Activated CD4-positive, alpha-beta T cell treated with anti-CD3 and anti-CD28 coated beads for 1 hour (primary cell): ENCODE measurements at places on chromosomes 4 and X.

- DNase-seq: no peak
Observed at GRCh38 chrX:155637714-155638113, 25.0 kb upstream of the TMLHE start.

- no peak for DNase-seq
Observed at GRCh38 chr4:3331511-3332394, 38.9 kb downstream of the RGS12 start.

GRCh38 chrX:96707804-96708203 lies 23.2 kb downstream of the DIAPH2 start:
- DNase-seq: no peak

GRCh38 chr4:123869286-123870215 lies 473.0 kb downstream of the SPRY1 start:
- no peak for DNase-seq

DNA sequence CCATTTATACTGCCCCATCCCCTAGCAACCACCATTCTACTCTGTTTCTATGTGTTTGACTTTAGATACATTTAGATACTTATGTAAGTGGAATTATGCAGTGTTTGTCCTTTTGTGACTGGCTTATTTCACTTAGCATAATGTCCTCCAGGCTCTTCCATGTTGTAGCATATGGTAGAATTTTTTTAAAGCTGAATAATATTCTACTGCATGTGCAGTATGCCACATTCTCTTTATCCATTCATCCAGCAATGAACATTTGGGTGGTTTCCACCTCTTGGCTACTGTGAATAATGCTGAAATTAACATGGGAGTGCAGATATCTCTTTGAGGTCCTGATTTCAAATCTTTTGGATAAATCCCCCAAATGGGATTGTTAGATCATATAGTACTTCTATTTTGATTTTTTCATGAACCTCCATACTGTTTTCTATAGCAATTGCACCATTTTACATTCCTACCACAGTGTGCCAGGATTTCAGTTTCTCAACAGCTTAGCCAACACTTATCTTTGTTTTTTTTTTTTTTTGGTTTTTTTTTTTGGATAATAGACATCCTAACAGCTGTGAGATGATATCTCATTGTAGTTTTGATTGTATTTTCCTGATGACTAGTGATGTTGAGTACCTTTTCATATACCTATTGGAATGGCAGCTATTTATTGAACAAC lies 105.9 kb upstream of the LNX1 start:
- no peak for DNase-seq

DNA sequence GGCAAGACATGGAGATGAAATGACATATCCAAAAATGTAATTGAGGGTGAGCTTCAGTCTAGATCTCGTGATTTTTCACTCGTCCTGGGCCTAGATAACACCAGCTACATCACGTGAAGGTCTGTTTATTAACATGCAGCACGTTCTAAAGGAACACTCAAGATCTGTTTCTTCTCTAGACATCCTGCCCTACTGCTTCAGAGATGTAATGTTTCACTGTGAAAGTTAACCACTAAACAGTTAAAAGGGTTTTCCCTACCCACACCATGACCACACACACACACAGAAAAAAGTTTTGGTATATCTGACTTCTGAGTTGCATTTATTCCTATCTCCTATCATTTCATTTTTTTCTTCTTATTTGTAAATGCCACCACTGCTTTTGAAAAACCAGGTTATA lies 52.3 kb upstream of the SMIM31 start:
- DNase-seq: no peak

DNA sequence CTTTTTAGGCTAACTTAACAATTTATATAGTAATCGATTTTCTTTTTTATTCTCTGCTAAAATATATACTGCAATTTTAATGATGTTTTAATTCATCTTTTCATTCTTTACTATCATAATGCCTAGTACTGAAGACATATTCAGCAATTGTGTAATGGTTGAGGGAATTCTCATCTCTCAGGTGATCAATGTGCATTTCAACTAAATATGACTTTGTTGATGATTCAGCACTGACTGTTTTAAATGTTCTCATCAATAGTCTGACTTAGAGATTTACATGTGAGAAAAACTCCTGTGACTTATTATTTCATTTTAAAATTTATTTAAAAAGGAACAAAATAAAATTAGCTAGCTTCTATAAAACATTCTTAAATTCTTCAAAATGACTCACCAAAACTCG lies 1450.3 kb downstream of the STIM2 start:
- DNase-seq: no peak

GRCh38 chr4:75542824-75543223 lies 13.0 kb upstream of the ODAPH start:
- DNase-seq: no peak

GRCh38 chrX:1109580-1110119 lies 102.8 kb downstream of the CRLF2 start:
- no peak for DNase-seq

DNA sequence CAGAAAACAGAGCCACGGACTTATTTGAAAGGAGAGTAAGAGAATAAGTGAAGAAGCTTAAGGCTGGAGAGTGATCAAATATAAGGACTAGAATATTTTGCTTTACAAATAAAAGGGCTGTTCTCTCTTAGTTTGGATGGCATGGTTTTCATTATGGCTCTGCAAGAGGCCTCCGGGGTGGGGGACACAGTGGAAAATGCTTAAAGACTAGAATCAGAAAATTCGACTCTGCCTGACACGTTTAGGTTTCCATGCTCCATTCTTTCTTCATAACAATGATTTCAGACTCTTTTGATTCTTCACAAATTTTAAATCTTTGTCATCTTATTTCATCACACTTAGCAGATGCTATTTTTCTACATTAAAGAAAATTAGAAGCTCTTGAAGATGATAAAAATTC lies 632.4 kb upstream of the BOD1L1 start:
- DNase-seq: no peak

DNA sequence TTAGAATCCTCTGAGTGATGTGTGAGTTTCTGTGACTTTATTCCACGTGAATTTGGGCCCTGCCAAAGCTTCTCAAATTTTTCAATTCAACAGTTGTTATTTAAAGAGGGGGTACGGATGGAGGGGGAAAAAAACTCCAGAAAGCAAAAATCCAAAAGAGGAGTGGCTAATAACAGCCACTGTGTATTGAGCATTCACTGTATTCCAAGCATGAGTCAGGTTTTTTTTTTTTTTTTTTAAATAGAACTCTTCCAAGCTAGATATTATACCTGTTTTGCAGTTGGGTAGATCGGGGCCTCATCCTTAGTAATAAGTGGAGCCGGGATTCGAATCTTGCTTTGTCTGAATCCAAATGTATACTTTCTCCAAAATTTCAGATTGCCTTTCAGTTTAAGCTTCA lies 6.4 kb upstream of the RHOH start:
- DNase-seq: no peak

GRCh38 chr4:169200361-169201030 lies 70.3 kb downstream of the SH3RF1 start:
- no peak for DNase-seq

DNA sequence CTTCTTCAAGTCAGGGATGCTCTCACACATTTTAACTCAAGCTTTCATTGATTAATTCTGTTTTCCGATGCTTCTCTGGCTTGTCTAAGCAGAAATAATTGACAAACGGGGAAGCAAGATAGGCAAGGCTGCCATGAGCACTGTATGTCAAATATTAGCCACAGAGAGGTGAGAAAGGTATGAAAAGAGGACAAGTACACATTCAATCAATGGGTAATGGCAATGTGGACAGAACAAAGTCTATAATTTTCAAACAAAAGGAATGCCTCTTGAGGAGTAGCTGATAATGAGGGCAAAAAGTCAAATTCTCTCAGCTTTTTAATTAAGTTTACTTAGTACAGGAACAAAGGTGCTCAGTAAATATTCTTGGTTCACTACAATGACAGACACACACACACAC lies 19.6 kb downstream of the COX7B2 start:
- DNase-seq: no peak

DNA sequence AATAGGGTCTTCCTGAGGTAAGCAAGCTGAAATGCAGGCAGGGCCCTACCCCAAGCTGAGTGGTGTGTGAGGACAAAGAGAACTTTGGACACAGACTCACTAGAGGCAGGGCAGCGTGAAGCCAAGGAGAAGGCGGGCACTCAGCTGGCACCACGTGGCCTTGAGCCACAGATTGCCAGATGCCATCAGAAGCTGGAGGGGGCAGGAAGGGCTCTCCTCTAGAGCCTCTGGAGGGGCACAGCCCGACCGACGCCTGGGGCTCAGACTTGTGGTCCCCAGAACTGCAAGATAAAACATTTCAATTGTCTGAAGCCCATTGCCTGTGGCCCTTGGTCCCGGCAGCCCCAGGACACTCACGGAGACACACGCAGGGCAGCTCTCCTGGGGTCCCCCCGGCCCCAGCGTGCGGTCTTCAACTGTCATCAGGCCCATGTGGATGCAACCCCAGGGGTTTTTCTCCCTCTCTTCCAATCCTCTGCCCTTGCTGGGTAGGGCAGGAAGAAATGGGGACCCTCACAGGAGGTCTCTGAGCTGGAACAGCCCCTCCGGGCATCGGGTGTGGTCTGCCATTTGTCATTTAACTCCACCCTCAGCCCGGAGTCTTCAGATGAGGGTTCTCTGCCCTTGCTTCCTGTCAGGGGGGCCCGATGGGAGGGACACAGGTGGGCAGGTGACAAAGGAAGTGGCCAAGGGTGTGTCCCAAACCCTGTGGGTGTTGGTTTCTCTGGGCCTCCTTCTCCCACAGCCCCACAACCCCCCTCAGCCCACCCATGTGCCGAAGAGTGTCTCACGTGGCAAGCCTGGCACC lies 22.2 kb downstream of the HMX1 start:
- DNase-seq: no peak

GRCh38 chrX:150543230-150544155 lies 24.9 kb upstream of the MTM1 start:
- DNase-seq: no peak

DNA sequence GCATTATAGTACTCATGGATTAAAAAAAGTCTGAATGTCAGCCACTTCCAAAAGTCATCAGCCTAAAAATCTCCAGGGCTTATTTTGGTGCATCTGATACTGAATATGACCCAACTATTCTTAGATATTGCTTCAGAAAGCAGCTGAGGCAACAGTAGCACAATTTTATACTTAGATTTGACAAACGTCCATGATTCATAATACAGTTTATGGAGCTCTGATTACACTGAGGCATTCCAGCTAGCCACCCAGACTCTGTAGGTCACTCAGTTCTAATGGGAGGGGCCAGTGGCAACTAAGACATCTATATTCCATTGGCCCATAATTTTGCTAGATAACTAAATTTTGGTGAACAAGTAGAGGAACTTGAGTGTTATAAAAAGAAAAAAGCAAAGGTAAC lies 10.3 kb downstream of the SPATA4 start:
- DNase-seq: no peak

GRCh38 chr4:86847571-86847970 lies 1.6 kb downstream of the SLC10A6 start:
- no peak for DNase-seq

- DNase-seq: no peak
Observed at GRCh38 chrX:150546711-150547153, 21.7 kb upstream of the MTM1 start.

GRCh38 chr4:76607846-76608245 lies 172.8 kb downstream of the SHROOM3 start:
- no peak for DNase-seq

DNA sequence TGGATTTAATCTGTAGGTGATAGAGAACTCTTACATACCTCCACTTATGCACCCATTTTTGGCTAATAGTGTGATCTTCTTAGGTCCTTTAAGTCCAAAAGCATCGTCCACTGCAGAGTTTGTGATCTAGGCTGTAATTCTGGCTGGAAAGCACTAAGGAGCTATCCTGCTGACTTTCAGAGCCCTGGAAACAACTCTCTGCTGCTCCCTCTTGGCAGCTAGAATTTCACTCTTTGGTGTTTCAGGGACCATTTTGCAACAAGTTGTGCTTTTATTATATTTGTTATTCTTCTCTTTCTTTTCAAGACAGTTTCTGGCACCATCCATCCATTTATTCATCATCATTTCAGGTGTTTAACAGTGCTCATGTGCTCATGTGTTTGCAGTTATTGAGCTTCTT lies 130.0 kb downstream of the RBM46 start:
- no peak for DNase-seq

- no peak for DNase-seq
Observed at GRCh38 chr4:174281901-174282300, 1.6 kb downstream of the FBXO8 start.

DNA sequence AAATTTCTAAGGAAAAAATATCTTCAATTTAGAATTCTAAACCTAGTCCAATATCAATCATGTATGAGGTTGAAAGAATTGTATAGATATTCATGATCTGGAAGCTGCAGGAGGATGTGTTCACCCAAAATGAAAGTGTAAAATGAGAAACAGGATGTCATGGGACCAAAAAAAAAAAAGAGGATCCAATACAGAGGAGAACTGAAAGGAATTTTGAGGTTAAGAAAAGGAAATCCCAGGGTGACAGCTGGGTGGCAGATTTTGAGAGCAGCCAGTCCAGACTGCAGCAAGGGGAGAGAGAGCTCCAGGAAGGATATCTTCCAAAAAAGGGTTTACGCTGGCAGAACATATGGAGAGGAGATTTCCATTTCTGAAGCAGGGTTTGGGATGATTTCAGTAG lies 38.9 kb downstream of the TLR10 start:
- no peak for DNase-seq

GRCh38 chr4:139469869-139470268 lies 15.9 kb downstream of the RAB33B start:
- no peak for DNase-seq

- DNase-seq: no peak
Observed at GRCh38 chr4:38082021-38082420, 121.8 kb downstream of the PTTG2 start.

GRCh38 chr4:118589471-118590055 lies 95.6 kb upstream of the METTL14 start:
- no peak for DNase-seq
